ENCODE measurements at places on chromosomes 13 and 19.

DNA sequence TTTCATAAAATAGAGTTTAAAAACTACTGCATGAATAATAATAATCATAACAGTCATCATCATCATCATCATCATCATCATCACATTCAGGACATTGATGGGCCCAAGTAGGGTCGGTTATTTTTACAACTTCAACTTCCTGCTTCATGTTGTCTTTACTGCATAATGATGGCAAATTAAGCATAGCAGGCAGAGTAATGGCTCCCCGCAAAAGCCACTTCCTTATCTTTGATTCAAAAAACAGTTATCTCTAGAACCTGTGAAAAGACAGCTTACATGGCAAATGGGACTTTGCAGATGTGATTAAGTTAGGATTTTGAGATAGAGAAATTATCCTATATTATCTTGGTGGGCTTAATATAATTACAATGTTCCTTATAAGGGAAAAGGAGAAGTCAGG, 792.9 kb downstream of the LIG4 start:
- DNase-seq: no peak

DNA sequence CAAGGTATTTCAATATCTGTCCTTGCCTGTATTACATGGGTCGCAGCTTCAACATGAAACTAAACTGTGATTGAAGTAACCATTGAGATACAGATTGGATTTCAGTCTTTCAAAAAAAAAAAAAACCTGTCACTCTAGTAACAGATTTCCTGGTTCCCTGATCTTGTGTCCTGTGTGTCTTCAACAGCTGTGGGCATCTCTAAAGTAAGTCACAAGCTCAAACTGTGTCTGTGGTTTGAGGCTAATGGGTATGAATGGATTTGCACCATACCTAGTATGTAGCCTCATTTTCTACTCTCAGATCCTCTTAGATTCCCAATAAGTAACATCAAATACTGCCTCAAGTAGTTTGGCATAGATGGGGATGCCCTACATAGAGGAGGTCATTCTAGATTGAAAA, 300.1 kb downstream of the COG6 start:
- no peak for DNase-seq

DNA sequence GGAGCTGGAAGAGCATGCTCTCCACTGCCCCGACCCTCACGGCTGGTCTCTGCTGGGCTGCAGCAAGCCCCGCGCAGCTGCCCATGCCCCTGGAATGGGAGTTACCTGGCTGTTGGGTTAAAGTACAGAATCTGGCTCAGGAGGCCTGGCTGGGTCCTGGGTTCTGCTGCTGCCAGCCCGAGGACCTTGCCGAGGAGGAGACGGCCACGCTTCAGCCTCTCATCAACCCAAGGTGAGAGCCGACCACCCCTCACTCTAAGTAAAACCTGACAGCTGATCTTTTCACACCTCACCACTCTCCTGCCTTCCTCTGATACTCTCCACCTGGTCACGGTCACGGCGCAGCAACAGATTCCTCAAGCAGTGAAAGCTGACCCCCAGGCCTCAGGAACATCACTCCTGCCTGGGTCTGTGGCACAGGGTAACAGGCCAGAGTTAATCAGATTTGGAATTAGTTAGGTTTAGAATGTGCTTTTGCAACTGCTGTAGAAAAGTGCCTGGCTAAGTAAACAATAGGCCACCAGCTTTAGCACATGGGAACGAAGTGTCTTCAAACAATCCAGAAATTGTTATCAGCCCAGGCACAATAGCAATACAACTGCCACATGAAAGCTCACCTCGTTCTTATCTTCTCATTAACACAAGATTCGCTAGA, 20.5 kb downstream of the RAB20 start:
- DNase-seq: no peak

GRCh38 chr13:35961461-35962220, 169.5 kb downstream of the DCLK1 start:
- DNase-seq: no peak

DNA sequence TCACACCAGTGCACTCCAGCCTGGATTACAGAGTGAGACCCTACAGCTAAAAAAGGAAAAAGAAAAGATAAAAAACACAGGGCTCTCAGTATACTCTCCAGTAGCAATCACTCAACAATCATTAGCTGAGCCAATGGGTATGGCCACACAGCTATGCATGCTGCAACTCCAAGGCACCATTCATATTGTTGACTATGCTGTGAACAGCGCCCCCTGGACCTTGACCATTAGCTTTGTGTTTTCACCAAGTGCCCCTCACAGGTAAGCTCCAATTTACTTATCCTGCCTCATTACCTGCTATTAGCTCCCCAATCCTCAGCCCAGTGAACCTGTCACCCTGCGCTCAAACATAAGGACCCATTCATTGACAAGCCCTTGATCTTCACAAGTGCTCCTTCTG, 35.8 kb downstream of the ZIC5 start:
- DNase-seq: no peak
